ENCODE measurements at places on chromosomes 7 and 10. TPM values are rescaled to one million over a fixed set of nuclear protein-coding genes. Genes with fewer than 3 reads are reported as not detected.

- no peak for DNase-seq
Measured at GRCh38 chr10:74921744-74922143, 95.3 kb downstream of the KAT6B start.

DNA sequence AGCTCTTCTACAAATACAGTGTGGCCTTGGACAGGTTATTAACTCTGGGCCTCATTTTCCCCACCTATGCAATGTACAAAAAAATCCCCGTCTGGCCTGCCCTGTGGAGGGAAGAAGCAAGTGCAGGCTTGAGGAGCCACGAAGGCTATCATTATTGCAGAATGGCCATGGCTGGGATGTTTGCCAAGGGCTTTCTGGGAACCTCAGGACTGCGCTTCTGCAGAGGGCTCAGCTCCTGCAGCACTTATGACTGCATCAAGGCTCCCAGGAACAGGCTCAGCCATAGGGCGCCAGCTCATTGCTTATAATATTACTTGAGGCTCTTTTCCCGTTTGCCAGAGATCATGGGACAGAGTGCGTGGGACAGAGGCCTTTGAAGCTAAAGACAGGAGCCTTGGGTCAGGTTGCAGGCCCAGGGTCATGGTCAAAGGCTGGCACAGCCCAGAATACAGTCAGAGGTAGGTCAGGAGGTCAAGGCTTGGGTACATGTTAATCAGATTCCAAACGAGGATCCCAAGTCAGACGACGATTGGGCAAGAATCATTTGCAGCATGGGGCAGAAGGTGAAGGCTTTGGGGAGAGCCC lies 20.6 kb upstream of the C10orf105 start:
- no peak for DNase-seq

GRCh38 chr7:41297166-41297565 lies 405.7 kb downstream of the INHBA start:
- DNase-seq = no peak

DNA sequence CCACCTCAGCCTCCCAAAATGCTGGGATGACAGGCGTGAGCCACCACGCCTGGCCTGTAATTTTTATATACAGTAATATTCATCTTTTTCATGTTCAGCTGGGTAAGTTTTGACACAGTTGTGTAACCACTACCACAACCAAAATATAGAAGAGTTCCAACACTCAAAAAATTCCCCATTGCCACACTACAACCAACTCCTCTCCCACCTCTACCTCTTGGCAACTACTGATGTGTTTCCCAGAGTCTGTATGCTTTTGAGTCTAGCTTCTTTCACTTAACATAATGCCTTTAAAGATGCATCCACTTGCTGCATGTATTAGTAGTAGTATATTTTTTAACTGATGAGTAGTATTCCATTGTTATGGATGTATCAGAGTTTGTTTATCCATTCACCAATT lies 90.7 kb downstream of the SRPK2 start:
- DNase-seq = no peak

GRCh38 chr7:148838905-148839304 lies 45.2 kb downstream of the EZH2 start:
- DNase-seq = no peak

GRCh38 chr10:103715430-103715829 lies 139.9 kb downstream of the SH3PXD2A start:
- no peak for DNase-seq

GRCh38 chr7:157017603-157018327 lies 7.3 kb upstream of the MNX1 start:
- no peak for DNase-seq

DNA sequence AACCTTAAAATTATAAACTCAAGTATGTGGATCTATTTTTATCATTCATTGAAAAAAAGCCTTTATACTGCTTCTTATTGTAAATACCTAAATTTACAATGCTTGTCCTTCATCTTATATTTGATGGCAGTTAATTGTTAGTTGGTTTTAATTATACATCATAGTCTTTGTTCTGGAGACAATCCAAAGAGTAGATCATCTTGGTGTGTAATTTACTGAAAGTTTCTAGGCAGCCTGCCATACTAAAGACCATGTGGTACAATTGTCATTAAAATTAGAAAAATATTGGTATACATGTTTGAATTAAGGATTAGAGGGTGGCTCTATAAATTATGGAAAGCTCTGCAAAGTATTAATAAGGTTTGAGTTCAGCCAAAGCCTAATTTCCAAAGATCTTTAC lies 231.4 kb downstream of the KCND2 start:
- no peak for DNase-seq

DNA sequence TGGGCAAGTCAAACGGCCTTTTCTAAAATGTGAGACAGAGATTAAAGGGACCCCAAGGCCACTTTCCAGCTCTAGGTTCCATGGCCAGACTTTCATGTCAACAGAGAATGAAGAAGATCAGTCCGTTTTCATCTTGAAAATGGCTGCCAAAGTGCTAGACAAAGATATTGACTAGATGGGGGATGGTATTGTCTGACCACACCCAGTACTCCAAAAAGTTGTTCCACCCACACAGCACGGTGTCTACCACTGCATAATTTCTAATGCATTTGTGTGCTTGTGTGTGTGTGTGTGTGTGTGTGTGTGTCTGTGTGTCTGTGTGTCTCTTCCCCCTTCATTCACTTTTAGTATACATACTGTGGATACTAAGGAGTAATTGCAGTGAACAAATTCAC lies 1.3 kb downstream of the COL1A2 start:
- no peak for DNase-seq

DNA sequence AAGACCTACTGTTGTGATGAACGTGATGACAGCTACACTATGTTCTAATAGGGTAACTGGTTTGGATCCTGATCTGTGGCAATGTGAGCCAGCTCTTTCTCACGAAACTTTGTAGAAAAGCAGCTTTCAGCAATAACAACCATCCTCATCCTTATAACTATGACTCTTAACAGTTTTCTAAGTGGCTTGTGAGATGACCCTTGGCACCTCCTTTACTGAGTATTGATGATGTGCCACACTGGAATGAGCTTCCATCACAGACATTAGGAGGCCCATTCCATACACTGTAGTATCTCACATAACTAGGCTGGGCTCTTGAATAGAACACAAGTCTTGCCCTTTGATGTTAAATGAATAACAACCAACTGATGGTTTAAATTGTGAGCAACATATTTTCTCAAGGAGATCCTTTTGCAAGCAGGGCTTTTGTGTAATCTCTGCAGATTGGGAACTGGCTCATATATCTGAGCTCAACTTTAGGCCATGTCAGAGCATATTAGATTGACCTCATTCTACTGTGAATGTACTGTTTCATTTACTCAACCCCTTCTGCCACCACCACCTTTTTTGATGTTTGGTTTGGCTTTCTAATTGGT lies 46.4 kb downstream of the MYPN start:
- no peak for DNase-seq

- no peak for DNase-seq
Measured at GRCh38 chr7:105216786-105217185, 171.9 kb downstream of the SRPK2 start.

- no peak for DNase-seq
Measured at GRCh38 chr10:59265141-59265540, 88.7 kb downstream of the PHYHIPL start.

DNA sequence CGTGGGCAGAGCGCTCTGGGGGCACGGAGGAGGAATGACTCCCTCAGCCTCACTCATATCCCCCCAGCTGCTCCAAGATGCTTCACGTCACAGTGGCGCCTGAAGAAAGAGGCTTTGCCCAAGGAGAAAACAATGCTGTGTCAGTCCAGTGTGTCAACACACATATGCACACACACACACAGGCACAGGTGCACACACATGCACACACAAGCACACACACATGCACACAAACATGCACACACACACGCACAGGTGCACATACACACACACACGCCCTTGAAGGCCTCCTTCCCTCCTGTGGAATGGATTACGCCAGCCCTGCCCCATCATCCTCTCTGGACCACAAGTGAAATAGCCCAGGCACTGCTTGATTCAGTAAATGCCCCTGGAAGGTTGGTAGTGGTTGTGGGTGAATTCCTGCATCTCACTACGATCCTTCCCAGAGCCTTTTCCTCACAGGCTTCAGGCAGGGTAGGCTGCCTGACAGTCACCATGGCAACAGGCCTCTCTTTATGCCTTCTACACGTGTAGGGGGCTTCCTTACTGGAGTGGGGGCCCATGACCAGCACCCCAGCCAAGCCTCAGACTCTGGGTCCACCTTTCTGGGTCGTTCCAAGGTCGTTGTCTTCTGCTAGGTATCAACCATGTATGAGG lies 371.5 kb upstream of the PODXL start:
- DNase-seq = no peak

- no peak for DNase-seq
Measured at GRCh38 chr7:11274074-11274473, 300.4 kb downstream of the PHF14 start.

GRCh38 chr10:97096261-97097083 lies 89.3 kb downstream of the SLIT1 start:
- DNase-seq = no peak

GRCh38 chr10:72132854-72133253 lies 44.5 kb upstream of the SPOCK2 start:
- no peak for DNase-seq

DNA sequence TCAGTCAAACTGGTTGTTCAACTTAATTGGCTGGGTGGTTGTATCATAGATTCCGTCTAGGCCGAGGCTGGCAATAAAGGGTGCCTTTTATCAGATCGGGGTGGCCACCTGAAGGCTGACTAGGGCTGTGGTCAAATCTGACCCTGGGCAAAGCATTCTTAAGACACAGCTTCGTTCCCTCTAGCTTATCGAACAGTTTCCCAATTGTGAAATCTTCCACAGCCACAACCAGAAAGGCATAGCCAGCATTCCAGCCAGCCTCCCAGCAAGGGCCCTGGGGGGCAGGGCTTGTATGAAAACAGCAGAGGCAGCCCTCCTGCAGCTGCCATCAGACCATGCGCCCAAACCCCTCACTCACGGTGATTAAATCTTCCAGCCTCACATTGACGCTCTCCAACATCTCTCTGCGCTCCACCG lies 42.5 kb upstream of the TMEM213 start:
- DNase-seq = no peak

DNA sequence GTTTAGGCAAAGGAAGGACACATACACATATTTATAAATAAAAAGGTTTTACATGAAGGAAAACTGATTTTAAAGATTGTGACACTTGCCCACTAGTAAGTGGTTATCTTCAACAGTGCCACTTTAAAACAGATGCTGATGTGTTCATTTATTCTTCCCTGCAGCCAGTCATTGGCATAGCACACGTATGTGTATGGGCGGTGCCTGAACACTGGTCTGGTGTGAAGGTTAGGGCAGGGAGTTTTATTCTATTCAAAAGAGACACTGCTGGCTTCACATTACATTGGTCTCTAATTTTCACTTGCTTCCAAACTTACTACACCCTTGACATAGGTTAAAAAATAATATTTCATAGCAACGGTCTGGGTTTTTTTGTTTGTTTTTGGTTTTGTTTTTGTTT lies 57.9 kb downstream of the NOD1 start:
- no peak for DNase-seq

DNA sequence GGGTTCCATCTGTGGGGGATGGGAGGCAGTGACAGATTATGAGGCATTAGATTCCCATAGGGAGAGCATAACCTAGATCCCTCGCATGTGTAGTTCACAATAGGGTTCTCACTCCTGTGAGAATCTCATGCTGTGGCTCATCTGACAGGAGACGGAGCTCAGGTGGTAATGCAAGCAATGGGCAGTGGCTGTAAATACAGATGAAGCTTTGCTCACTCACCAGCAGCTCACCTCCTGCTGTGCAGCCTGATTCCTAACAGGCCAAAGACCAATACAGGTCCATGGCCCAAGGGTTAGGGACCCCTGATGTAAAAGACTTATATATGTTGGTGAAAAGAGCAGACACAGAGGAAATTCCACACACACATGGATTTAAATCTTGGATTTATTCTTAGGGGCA lies 370.2 kb downstream of the NRG3 start:
- no peak for DNase-seq

DNA sequence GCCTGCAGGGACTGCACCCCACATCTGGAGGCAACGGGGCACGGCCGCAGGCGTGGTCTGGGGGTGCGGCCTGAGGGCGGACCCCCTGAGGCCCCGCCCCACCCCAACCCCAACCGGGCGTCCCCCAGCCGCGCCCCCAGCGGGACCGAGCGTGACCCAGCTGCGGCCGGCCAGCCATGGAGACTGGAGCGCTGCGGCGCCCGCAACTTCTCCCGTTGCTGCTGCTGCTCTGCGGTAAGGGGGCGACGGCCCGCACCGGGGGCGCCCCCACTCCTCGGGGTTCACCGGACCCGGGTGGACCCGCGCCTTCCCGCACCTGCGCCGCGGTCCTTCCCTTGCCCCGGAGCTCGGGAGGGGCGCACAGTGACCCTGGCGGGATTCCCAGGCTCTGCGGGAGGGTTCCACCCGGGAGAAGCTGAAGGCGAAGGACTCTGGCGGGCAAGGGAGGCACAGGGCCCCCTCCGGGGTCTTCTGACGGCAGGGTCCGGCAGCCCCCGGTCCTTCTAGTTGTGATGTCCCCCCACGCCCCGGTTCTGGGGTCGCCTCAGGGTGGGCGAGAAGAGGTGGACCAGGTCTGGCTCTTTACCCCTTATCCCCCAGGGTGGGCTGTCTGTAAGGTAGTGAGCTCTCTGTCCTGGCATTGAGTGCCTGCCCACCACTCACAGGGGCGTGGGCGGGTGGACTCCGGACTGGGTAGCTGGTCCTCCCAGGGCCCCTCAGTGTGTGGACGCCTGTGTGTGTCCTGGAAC lies at the start of gene RAMP3:
Gene RAMP3, plus strand, starts transcription at position 139 of the 749 bp plus-strand sequence. Its CDS starts 38 bp downstream, at position 177.
- DNase-seq = no peak

GRCh38 chr10:82313401-82313800 lies 438.4 kb downstream of the NRG3 start:
- no peak for DNase-seq

Gene SFR1
- 14.2 TPM for total RNA-seq

Gene TBXAS1
- 15.3 TPM for total RNA-seq

Gene ARHGEF35
- 1.3 TPM for total RNA-seq

Gene PPRC1
- 7.6 TPM for total RNA-seq

Gene FAM25A
- total RNA-seq = 0.47 TPM

Gene RSPH10B2
- total RNA-seq = 0.14 TPM

Gene ZNF273
- 8.2 TPM for total RNA-seq
